ENCODE measurements at places on chromosomes 7 and 10.

DNA sequence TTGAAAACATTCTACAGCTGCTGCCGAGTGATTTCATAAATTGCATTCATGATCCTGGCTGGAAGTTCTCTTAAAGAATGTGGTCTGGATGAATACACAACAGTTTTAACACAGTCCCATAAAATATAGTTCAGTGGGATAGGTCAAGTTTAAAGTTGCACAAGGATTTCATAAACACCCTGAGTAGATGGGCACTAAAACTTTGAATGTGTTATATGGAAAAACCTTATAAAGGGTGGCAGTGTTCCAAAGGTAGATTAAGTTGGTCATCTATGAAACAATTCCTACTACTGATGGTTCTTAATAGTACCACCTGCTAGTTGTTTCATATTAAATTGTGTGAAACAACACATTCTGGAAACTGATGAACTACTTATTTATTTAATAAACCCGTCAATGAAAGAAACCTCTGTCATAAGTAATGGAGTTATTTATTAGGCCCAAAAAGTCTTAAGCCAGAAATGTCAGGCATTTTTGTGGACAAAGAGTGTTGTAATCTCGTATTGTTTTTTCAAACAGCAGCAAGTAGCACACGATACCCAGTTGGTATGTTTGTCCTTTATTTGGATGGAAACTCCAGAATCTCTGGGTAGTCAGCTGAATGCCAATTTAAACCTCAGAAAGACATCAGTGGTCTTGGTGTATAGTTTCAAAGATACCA is 14.3 kb upstream of the RPA3 start:
- DNase-seq = no peak

GRCh38 chr10:27911539-27911938 is 87.3 kb downstream of the ODAD2 start:
- no peak for DNase-seq

DNA sequence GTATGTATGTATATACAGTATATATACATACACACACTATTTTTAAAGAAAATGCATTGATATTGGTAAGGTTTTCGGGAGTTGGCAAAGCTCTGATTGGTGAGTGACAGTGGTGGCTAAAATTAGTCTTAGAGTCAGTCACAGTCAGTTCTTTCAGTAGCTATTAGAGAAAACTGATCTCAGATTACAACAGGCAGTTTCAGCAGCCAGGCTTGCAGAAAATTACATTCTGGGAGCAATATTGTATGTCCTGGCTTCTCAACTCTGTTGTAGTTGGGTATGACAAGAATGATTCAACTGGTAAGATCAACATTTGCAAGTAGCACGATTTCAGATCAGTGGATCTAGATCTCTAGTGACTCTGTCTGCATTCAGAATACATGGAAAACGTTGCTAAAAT is 897.9 kb upstream of the AUTS2 start:
- no peak for DNase-seq

- DNase-seq = no peak
These were observed 135.4 kb downstream of the MYOF start for GRCh38 chr10:93346694-93347093.

- DNase-seq = no peak
These were observed 119.0 kb upstream of the KCNMA1 start for GRCh38 chr10:77756319-77757232.

DNA sequence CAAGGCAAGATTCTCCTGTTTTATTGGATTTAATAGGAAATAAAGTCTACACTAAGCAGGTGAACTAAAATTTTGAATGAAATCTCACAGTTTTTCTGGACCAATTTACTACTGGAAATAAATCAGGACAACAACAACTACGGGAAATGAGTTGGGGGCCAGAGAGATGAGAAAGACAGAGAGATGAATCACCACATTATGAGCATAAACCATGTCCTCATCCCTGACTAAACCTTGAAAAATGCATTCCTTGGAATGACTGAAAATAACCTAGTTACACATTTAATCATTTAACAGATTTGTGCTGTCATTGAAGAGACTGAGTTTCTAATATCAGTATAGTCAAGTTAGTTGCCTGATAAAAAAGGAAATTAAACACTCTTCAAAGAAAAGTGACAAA is 608.4 kb upstream of the KCND2 start:
- no peak for DNase-seq

- DNase-seq = no peak
These were observed 32.9 kb downstream of the HOXA1 start for GRCh38 chr7:27062946-27063345.

GRCh38 chr7:70544016-70544415 is 587.9 kb upstream of the GALNT17 start:
- DNase-seq = no peak
